ENCODE measurements at places on chromosomes 7 and 10.

DNA sequence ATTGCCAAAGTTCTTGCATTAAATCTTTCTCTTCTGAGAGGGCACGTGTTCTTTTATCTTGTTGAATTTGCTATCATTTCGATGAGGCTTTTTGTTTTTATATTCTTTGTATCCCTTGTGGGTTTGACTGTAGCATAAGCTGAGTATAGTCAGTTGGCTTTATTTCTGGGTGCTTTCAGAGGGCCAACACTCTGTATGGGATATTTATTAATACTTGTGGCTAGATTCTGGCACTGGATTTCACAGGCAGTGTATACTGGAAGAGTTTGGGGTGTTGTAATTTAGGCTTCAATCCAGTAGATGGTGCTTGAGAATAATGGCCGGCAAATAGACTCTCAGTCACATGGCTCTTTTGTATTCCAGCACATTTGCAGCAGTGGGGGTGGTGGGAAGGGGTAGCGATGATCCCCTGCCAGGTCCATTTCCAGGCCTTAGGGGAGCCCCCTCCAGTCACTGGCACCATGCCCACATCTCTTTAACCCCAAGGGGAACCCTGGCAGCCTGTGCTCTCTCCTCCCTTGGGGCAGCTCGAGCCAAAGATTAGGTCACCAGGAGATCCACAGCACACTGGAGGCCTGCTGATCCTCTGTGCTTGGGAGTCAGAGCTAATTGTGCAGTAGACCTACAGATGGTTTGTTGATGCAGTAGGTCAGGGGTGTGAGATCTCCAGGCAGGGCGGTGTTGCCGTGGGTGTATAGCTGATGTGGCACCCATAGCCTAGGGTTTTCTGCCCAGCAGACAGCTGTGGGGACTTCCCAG lies 81.8 kb downstream of the PTPN20 start:
- DNase-seq = no peak

- no peak for DNase-seq
Observed at GRCh38 chr10:89314676-89315075, 12.8 kb downstream of the IFIT2 start.

DNA sequence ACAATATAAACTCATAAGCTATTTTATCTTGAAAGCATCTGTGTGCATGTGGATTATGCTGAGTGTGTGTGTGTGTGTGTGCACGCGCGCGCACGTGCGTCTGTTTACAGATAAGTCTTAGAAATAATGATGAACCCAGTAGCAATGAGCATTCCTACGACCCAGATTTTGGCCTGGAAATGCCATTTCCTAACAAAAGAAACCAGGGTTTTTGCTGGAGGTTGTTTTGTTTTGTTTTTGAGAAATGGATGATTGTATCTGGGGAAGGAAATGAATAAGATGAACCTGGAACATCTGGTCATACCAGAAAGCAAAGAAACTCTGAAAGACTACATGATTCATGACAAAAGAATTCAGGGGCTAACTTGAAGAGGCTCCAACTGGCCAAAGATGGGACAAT lies 22.1 kb upstream of the LMOD2 start:
- no peak for DNase-seq

GRCh38 chr7:136877990-136878389 lies 9.5 kb downstream of the CHRM2 start:
- no peak for DNase-seq

- no peak for DNase-seq
Observed at GRCh38 chr10:132178672-132179545, 7.8 kb upstream of the DPYSL4 start.

DNA sequence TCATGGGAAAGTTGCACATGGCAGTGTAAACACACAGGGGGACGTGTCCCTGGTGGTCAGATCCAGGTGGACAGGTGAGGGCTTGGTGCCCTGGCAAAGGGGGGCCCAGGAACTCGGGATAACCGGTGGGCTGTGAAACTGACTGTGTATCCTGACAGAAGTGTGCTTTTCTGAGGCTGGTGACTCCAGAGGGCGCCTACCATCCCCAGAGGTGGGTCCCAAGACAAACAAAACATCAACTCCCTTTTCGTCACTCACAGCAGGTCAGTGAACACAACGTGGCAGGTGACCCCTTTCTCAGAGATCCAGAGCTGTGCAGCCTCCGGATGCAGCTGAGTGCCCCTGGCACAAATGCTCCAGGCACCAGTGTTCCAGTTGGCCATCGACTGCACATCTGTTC lies 56.0 kb upstream of the DDC start:
- DNase-seq = no peak

DNA sequence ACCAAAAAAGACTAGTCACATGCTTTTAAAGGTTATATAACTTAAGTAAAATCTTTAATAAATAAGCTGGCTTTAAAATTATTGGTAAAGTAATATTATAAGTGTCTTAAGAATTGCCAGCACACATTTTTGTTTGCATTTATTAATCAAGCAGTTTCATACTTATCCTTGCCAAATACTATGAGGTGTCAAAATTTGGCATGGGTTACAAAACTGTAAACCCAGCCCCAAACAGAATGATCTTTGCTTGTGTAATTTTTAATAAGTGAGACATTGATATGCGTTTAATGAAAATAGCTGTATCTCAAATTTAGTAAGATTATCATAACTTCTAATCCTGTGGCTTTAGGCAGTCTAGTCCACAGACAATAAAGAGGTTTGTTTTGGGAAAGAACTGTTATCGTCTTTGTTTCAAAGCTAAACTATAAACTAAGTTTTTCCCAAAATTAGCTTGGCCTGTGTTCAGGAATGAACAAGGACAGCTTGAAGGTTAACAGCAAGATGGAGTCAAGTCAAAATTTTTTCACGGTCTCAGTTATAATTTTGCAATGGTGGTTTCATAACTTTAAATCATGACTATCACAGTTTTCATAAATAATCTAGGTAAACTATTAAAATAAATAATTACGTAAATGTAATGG lies 72.8 kb downstream of the ST8SIA6 start:
- DNase-seq = no peak

DNA sequence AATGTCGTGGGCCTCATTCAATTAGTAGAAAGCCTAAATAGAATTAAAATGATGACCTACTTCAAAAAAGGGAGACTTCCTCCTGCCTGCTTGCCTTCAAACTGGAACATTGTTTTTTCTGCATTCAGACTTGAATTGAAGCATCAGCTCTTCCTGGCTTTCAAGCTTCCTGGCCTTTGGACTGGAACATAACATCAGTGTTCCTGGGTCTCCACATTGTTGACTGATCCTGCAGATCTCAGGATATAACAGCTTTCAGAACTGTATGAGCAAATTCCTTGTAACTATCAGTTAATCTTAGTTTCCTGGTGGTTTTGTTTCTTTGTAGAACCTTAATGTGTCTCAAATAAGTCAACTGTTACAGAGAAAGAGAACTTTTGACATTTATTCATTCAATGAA lies 18.6 kb downstream of the MAGI2 start:
- no peak for DNase-seq

- no peak for DNase-seq
Observed at GRCh38 chr10:79335470-79336235, 11.6 kb upstream of the PPIF start.

DNA sequence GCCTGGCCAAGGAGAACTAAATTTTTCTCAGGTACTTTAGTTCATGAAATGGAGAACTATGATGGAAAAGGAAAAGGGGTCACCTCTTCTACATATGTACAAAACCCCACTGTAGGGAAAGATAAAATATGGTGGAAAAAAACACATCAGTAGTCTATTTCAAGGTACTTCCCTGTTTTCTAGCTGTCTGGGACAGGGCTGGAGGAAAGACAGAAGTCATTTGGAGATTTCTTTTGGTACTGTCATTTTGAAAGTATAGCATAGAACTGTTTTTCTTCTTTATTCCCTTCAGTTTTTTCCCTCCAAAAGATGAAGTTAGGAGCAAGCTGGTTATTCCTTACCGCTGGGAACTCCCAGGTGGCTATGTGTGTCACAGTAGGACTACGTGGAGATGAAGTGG lies 196.1 kb downstream of the DOCK4 start:
- DNase-seq = no peak

DNA sequence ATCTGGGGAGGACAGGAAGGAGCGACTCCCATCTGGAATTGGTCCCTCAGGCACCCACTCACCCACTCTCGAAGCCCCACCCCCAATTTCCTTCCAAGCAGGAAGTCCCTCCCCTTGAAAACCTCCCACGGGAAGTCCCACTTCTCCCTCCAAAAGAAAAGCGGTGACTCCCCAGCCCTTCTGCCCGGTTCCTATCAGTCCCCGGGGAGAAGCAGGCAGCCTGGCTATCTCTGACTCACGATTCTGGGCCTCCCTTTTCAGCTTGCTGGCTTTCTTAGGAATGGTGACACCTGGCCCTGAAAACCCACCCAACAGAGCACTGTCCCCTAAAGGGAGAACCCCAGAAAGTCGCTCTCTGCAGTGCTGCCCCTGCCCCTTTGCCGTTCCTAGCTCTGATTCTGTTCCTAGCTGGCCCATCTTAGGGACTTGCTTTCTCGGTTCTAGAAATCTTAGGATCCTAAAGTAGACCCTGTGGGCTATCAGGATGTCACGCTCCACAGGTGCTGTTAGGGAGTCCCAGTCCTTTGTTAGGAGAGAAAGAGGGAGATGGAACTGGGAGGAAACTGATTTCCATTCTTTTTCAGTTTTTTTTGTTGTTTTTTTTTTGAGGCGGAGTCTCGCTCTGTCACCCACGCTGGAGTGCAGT lies 6.0 kb downstream of the TSC22D4 start:
- no peak for DNase-seq

DNA sequence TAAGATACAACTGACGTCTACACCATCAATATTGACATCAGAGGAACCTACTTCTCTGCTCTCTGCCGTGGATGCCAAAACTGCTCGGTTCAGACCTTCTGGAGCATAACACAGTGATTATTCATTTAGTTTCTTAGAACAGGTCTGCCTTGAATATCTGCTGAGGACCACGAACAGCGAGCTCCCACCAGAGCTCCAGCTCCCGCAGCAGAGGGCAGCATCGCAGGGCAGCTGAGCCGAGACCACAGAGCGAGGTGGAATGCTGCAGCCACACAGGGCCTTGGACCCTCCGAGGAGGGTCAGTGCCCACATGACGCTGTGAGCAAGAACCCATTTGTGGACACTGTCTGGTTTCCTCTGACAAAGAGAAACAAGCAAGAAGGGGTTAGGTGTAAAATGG lies 6.8 kb downstream of the VIPR2 start:
- DNase-seq = no peak

- DNase-seq = no peak
Observed at GRCh38 chr7:152336754-152337368, 98.9 kb downstream of the KMT2C start.

- DNase-seq = no peak
Observed at GRCh38 chr7:116591202-116592040, 66.6 kb downstream of the CAV1 start.

DNA sequence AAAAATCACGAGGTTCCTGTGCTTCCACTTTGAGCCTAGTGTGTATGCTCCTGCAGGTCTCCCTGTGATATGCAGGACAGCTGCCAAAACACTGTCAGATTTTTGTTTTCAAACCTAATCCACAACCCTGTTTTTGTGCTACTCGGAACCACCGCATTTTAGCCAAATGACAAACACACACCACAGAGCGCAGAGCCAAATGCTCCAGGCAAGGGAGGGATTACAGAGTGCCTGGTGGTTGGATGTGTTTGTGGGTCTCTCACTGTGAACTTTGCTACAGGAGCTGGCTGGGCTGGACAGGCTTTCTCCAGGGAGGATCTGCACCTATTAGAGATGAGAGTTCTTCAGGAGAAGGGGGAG lies 5.7 kb upstream of the RBM28 start:
- no peak for DNase-seq

DNA sequence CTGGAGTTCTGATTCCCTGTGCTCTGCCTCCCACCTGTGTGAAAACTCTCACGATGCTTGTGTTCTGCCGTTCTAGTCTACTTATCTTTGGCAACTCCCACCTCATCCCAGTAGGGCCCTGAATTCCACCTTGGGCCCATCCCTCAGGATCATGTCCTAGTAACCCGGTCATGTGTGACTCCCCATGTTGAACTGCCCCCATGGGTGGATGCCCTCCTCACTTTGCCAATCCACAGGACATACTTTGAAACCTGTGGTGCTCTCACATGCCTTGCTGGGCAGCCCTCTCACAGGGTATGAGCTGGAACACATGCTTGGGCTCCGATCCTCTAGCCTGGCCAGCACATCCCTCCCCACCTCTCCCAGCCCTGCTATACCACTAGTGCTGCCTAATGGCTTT lies 3.8 kb upstream of the RBM33 start:
- no peak for DNase-seq

GRCh38 chr10:96252730-96253129 lies 18.6 kb downstream of the BLNK start:
- DNase-seq = no peak

DNA sequence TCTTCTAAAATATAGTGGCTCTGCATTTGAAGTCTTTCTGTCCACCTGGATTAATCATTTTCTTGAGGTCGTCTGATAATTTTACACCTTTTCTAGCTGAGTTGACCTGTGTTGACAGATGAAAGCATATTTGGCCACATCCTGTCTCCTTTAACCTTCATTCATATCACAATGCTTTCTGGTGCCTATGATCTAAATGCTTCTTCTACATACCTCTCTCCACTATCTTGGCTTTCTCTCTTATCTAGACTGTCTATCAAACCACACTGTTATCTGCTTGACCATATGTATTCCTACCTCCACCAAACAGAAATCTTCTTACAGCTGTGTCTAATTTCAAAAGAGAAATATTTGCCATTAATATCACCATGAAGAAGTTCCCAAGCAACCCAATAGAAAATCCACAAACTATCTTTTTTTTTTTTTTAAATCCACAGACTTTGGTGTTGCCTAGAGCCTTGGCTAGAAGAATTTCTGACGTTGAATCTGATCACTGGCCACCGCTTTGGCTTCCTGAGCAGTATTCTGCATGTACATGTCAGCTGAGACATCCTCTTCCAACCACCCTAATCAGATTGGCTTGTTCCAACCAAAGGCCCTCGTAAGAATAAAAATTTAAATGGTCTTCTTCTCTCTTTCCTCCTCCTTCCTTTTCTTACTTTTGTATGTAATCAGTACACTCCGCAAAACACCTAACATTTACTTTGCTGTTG lies 66.3 kb upstream of the SP4 start:
- no peak for DNase-seq

- DNase-seq = no peak
Observed at GRCh38 chr10:61855771-61856170, 45.7 kb upstream of the ARID5B start.

Measured in stimulated activated CD4-positive, alpha-beta T cell treated with anti-CD3 and anti-CD28 coated beads, Interleukin-15, amount 100 ng/mL, for 1 hour (primary cell).